Activated naive CD4-positive, alpha-beta T cell (primary cell): ENCODE measurements at places on chromosomes 12 and 14.

DNA sequence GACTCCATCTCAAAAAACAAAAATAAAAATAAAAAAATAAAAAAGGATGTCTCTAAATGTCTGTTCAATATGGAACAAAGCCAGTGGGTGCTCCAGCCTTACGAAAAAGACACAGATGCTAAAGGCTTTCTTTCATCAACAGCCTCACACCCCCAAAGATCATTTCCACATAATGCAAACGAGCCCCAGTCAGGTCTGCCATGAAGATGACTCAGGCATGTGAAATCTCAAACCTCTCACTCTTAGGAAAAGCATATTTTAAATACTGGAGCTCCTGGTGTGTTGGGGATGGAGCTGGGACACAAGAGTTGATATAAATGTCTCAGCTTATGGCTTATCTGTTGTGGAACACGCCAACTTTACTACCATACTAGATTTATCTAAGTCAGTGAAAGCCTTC is 49.9 kb upstream of the PLXNC1 start:
- no peak for DNase-seq

GRCh38 chr14:102551995-102552705 is 40.3 kb upstream of the RCOR1 start:
- no peak for DNase-seq

DNA sequence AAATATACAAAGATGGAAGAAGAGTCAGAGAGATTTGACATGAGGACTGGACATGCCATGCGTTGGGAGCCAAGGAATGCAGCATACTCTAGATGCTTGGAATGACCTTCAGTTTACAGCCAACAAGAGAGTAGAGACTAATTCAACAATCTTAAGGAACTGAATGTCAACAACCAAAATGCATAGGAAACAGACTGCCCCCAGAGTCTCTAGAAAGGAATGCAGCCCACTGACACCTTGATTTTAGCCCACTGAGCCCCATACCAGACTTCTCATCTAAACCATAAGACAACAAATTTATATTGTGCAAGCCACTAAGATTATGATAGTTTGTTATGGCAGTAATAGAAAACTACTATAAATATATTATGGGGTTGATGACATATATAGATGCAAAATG is 611.2 kb downstream of the RPS29 start:
- DNase-seq = no peak

DNA sequence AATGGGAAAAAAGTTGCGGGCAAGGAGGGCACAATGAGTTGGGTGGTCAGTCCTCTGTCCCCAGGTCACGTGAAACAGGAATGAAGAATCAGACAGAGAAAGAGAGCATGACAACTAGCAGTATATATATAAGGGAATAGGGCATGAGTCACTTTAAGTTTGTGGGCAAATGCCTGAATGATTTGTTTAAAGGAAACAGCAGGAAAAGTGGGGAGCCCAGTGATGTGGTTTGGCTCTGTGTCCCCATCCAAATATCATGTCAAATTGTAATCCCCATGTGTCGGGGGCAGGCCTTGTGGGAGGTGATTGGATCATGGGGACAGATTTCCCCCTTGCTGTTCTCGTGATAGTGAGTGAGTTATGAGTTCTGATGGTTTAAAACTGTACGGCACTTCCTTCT is 195.3 kb upstream of the IGF1 start:
- DNase-seq = no peak

DNA sequence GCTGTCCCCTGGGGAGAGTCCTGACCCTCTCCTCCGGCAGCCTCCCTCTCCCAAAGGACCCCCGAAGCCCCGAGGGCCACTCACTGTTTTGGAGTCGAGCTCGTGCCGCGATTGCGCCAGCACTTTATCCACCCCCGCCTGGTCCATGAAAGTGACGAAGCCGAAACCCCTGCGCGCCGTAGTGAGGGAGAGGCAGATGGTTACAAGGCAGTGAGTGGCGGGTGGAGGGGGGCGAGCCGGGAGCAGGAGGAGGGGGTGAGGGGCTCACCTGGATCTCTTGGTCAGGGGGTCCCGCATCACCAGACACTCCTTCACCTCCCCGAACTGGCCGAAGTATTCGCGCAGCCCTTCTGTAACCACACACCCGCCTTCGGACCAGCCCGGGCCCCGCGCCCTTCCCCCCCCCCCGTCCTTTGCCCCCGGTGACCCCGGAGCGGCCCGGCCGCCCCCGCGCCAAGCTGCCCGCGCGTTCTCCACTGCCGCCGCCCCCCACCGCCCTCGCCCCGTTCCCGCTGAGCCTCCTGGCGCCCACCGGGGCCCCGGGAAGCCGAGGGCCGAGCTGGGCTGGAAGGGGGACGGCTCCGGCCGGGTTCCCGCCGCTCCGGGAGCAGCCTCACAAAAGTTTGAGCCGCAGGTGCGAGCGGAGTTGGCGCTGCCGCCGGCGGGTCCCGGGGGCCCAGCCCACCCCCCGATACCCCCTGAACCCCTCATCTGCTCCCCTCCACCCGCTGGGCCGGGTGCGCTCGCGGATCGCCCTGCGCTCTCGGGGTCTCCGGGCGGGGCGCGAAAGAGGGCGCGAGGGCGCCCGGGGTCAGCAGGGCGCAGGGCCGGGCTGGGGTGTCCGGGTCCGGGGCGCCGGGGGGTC is 808 bp downstream of the MSI1 start:
- DNase-seq = no peak

DNA sequence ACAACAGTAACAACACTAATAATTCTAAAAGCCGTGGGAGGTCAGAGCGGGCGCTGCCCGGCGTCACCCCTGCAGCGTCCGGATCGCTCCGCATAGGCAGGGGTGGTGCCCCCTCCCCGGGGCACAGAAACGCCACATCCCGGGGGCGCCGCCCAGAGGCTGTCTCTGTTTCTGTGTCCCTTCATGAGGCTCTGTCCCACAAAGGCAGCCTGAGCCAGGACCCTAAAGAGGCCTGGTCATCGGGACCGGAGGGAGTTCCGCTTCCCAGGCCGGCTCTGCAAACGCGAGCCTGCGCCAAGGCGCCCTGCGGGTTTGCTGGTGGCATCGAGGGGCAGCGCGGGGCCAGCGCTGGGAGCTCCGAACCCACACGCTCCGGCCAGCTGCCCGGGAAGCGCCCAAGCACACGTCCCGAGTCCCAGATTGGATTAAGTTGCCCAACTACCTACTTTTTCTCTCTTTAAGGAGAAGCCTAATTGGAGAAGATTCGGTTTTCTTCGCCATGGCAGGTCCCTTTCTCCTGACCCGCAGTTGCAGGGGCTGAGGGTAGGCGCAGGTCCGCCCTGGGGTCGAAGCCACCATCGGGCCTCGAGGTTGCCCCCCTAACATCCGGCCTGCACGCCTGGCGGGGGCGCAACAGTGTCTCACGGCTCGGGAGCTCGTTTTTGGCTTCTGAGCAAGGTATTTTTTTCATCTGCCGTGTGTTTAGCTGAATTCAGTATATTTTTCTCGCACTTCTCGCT is 421.7 kb downstream of the VRK1 start:
- peak; percentile 26 for DNase-seq

GRCh38 chr12:10381928-10382628 is 7.8 kb downstream of the KLRK1 start:
- no peak for DNase-seq

DNA sequence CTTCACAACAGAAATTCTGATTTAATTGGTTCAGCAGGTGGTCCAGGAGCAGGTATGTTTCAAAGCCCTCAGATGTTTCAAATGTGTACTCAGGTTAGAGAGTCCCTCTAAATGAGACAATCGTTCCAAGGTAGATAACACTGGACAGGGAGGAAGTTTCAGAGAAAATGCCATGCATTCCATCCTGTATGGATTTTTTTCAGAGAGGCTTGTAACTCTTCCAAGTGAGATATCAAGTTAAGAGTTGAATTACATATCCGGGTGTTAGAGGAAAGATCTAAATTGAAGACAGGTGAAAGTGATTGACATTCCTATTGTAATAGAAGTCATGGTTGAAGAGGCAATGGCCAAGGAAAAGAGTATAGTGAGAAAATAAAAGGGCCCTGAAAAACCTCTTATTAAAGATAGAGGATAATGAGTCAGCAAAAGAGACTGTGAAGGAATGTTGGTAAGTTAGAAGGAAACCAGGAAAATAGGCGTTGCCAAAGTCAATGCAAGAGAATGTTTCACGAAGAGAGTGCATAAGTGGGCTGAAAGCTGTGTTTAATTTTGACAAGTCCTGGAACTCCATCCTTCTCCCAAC is 105.8 kb downstream of the BMP4 start:
- no peak for DNase-seq

- no peak for DNase-seq
Measured at GRCh38 chr14:54782751-54783659, 119.6 kb downstream of the GCH1 start.

GRCh38 chr14:23696701-23697239 is 60.6 kb downstream of the DHRS2 start:
- DNase-seq = no peak

- DNase-seq = no peak
Measured at GRCh38 chr12:89305373-89305772, 46.9 kb downstream of the DUSP6 start.

DNA sequence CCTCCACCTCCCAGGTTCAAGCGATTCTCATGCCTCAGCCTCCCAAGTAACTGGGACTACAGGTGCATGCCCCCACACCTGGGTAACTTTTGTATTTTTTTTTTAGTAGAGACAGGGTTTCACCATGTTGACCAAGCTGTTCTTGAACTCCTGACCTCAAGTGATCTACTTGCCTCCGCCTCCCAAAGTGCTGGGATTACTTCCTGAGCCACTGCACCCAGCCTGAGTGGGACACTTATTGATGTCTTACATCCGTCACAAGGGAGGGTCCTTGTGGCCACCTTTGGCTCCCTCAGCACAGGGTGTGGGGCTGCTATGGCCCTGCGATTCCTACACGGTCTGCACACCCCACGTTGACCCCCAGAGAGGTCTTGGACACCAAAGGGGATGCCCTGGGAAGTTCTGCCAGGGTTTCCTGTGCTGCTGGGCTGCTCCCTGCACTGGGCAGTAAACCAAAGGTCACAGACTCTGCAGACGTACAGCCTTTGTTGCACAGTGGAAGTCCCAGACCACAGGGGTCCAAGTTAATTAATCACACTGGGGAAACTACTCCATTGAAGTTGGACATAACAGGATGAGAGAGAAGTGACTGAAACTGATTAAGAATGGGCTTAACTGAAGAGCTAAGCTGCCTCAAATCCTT is 95.7 kb downstream of the SAMD4A start:
- no peak for DNase-seq

DNA sequence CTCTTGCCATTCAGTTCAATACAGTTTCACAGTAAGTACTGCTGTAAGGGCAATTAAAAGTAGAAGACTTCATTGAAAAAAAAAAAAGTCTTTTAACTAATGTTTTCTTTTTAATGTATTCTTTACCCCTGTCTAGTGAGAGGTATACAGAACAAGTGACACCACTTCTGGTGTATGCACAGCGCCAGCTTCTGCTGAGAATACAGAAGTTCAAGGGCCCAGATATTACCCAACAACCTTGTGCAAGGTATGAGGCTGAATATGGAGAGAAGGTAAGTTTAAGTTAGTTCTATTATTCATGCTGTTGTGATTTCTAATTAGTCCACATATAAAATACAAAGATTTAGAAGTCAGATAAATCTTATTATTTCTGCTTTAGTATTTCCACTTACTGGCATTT is 168.7 kb downstream of the CFAP54 start:
- no peak for DNase-seq

GRCh38 chr14:97270308-97270707 is 473.1 kb downstream of the VRK1 start:
- DNase-seq = no peak

GRCh38 chr12:110750784-110751461 is 8.2 kb upstream of the PPP1CC start:
- no peak for DNase-seq

DNA sequence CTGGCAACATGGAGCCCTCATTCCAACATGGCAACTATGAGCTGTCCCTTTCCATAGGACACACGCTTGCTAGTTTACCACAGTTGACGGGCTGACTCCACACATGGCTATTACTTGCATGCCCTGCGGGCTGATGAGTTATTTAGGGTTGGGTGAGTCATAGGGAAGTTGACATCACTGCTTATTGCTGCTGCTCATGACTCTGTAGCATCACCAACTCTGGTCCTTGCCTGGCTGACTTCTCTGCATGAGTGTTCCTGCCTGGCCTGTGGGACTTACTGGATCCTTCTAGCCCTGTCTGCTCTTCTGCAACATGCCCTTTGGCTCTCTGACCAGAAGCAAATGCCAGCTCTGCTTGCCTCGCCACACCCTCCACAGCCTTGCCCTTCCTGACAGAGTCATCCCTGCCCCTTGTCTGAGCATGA is 199.5 kb downstream of the ANO6 start:
- DNase-seq = no peak

GRCh38 chr12:70549340-70550179 is 87.7 kb downstream of the PTPRB start:
- no peak for DNase-seq

DNA sequence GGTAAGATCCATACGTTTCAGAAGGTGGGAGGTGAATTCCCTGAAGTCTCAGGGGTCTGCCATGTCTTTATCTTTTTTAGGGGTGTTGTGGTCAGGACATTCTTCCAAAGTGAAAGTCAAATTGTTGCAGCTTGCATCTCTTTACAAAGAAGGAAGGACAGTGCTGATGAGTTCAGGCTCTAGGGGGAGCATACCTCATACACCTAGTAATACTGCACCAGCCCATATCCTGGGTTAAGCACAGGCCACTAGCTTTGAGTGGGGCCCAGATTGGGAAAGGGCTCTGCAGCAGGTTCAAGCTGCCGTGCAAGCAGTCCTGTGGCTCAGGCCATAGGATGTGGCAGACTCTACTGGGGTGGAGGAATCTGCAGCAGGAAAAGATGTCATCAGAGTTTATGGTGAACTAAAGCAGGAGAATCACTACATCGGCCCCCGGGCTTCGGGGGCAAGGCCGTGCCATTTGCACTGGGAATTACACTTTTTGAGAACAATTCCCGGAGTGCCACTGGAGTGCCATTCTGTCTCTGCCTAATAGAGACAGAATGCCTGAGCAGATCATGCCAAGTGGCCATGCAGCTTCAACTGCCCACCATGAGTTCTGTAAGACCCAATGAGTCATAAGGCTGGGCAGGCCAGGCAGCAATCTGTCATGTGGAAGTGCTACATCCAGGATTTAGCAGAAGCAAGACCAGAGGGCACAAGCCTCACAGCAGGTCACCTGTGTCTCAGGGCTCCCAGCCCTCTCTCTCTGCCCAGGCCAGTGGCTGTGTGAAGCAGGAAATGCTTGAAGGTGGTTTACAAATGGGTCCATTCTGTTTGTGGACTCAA is 32.3 kb downstream of the DIO3 start:
- DNase-seq = no peak
